ENCODE measurements at places on chromosomes 13 and 19.

GRCh38 chr19:5805462-5806132 is 730 bp downstream of the NRTN start:
- peak; percentile 58 for DNase-seq

GRCh38 chr19:56566904-56567273 is 379 bp upstream of the ZNF470 start:
- DNase-seq: no peak

GRCh38 chr19:49129238-49129583 is 9.9 kb downstream of the PPFIA3 start:
- DNase-seq: no peak

DNA sequence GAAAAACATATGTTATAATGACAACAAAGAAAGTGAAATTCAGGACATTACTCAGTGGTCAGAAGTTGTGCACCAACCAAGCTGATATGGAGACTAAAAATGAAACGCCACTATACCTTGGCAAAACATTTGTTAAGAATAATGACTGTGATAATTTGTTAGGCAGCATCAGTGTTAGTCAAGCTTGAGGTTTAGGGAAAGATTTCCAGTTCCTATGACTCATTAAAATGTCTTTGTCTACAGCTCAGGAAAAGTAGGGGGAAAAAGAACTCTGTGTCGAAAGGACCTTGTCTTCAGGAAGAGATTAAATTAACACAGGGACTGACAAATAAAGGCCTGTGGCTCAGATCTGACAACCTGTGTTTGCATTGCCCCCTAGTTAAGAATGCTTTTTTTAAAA is 764.1 kb upstream of the SLITRK6 start:
- no peak for DNase-seq

- no peak for DNase-seq
These were observed 75.5 kb downstream of the ALOX5AP start for GRCh38 chr13:30810801-30811200.

GRCh38 chr13:99331881-99332293 is 24.7 kb upstream of the GPR183 start:
- no peak for DNase-seq

DNA sequence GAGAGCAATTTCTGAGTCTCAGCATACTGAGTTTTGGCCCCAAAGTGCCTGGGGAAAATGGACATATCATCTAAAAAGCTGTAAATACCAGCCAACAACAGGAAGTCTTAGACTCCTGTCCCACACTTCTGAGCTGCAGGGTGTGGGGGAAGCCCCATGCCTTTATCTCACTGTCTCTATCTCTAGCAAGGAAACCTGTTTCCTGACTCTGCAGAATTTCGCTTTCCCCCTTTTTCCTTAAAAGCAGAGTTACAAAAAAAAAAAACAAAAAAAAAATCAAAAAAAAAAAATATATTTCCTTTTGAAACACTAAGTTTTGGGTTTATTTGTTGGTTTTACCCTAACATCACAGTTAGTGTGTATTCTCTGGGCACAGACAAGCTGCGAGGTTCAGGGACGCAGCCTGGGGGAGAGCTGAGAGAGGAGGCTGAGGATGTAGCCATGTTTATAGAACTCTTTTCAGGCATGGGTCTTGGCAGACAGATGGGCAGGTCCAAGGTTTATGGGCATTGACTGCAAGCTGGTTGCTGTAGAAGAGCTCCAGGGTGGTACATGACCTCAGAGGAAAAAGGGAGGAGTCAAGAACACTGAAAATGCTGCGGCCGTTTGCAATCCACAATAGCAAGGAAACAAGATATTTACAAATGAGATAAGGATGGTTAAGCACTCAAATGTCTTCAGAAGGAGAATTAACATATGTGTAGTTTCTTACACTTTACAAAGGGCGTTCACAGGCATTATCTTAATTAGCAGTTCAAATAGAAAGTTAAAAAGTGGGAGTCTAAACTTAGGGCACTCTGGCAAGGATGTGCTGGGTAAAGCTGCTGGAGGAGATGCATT is 4.9 kb downstream of the MBNL2 start:
- peak; percentile 29 for DNase-seq

Measured in naive thymus-derived CD4-positive, alpha-beta T cell (primary cell).